ENCODE measurements at places on chromosomes 3 and 15.

- DNase-seq = no peak
These were observed 3.2 kb downstream of the CHST2 start for GRCh38 chr3:143122608-143123352.

- DNase-seq = no peak
These were observed 29.1 kb upstream of the ELP6 start for GRCh38 chr3:47542471-47543173.

DNA sequence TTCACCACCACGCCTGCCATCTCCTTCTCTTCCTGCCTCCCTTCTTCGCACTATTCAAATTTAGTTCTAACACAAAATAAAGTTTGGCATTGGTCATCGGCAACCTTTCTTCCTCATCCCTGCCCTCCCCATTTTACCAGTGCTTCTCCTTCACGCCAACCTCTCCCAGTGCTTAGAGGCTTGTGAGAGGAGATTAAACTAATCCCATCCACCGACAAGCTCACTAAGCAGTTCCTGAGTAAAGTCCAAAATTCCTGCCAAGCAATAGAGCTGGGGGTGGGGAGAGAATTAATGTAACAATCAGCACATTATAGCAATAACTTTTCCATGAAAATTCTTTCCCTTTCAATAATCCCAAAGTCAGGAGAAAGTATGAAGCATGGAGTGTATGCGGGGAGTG is 157.4 kb upstream of the GMNC start:
- DNase-seq = no peak

DNA sequence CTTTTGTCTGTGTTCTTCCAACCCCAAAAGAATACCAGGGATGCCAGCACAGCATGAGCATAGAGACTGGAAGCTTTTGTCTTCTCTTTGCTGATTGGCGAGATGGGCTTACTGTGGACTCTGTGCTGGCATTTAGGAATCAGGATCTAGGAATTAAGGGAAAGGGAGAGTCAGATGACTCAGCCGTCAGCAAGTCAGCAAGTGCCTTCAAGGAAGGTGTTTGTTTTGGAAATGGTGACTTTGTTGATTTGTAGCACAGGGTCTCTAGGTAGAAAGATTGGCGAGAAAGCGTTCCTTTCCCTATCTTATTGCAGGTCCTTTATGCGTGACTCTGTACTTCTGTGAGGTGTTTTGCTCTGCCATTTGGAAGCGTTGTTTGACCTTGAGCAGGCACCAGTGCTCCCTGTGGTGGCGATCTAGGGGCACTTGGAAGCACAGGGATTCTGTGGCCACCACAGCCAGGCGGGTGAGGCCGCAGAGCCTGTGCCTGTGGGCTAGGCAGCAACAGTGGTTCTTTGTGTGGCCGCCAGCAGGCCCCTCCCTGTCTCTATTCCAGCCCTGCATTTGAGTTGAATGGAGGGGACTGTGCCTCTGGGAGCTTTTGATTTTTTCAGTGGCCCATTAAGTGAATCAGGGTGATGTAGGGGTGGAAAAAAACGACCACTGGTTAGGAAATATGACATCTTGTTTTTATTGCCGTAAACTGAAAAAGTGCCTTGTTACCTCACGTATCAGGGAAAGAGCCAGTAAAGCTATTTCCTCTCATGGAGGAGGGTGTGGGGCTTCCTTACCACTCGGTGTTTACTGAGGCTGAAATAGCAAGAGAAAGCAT is 19.0 kb downstream of the FAN1 start:
- no peak for DNase-seq

GRCh38 chr15:57079931-57080620 is 161.6 kb downstream of the TCF12 start:
- no peak for DNase-seq

DNA sequence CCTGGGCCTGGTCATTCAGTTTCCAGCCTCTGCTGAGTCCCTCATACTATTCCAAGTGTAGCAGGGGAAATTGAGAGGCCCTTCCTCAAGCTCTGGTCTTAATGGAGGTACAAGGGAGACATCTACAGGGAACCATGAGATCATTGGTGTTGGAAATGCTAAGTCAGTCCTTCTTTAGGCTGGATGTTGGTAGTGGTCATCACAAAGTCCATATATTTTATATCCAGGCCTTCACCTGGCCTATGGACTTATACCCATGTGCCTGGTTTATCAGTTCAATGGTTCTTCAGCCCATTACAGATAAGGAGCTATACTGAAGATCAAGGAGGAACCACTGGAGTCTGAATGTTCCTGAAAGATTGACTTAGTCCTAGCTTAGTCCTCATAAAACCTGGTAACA is 135.0 kb downstream of the STAG1 start:
- no peak for DNase-seq

DNA sequence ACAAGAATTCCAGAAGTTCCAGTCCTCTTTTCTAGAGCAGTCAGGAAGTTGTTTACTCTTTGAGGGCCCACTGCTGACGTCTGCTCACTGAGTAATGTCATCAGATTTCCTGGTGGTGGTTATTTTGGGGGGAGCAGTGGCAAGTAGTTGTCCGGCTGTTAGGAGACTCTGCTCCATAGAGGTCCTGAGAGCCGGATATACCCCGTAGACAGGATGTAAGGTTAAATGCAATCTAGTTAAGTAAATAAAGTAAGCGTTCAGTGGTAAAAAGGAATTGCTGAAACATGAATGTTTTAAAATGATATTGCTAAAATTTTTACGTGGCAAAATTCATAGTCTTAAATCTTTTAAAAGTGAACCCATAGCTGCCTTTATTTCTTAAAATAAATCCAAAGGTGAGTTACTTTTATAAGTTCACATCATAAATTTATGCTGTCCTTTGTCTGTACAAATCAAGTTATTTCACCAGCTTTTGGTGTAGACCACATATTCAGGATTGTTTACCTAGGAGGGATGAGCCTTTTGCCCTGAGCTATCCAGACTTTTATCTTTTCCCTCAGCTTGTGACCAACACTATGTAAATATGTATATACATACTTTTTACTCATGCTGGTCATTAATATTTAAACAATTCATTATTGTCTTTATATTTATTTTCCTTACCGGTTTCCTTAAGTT is 65.8 kb downstream of the PDE8A start:
- peak; percentile 12 for DNase-seq
